GM23248 (cell line): ENCODE measurements at places on chromosomes 4 and X. TPM values are rescaled to one million over a fixed set of nuclear protein-coding genes. Genes with fewer than 3 reads are reported as not detected.

FTSJ1 gene
- polyA plus RNA-seq = 64.9 and 70.6 TPM in 2 replicates

STBD1 gene
- polyA plus RNA-seq = 9.2 and 10.3 TPM in 2 replicates

GLOD5 gene
- not detected in 2 replicates for polyA plus RNA-seq

KCNE5 gene
- polyA plus RNA-seq = 0.13 TPM in 1 of 2 replicates, not detected in the other

CT45A10 gene
- not detected in 2 replicates for polyA plus RNA-seq
